ENCODE measurements at places on chromosomes 4 and X.

DNA sequence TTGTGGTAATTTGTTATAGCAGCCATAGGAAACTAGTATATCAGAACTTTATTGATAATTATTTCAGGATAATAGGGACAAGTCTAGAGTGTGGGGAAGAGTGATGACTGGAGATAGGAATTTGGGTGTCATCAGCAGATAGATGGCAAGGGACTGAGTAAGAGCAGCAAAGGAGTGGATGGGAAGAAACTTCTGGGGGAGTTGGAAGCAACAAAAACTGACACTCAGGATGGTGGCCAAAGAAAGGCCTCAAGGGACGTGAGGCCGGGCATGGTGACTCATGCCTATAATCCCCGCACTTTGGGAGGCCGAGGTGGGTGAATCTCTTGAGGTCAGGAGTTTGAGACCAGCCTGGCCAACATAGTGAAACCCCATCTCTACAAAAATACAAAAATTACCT, 9.1 kb upstream of the SLC25A5 start:
- no peaks in the 10 kb centered on the region for H3K4me1 ChIP-seq
- H3K27me3 ChIP-seq = no peaks in the 10 kb centered on the region
- no peak overlapping the region for H3K4me3 ChIP-seq
- H3K27ac ChIP-seq = no peak overlapping the region
- DNase-seq = no peak

DNA sequence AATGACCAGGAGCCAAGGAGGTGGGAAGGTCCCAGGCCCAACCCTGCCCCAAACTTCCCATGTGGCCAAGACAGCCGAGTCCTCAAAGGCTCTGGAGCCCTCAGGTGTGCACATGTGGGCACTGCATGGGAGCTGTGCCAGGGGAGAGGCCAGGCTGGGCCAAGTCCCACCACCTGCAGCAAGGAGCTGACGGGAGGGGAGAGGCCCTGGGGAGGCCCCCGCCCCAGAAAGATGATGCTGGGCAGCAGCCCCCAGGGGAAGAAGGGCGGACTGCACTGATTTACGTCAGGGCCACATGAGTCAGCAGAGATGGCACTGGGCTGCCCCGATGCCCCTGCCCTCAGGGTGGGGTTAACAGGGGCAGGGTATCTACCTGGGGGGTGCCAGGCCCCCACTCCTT, 1.4 kb downstream of the L1CAM start:
- peaks cover 19% of the 10 kb centered on the region for H3K27me3 ChIP-seq
- H3K36me3 ChIP-seq = no peaks in the 10 kb centered on the region
- peaks cover 15% of the 10 kb centered on the region for H3K4me1 ChIP-seq
- no peak overlapping the region for H3K4me3 ChIP-seq
- no peak overlapping the region for H3K27ac ChIP-seq
- DNase-seq = peak; percentile 30

- H3K27ac ChIP-seq = no peak overlapping the region
Observed at GRCh38 chrX:150704030-150704613, 10.9 kb downstream of the MTMR1 start.

- H3K4me1 ChIP-seq = no peaks in the 10 kb centered on the region
- no peak overlapping the region for H3K4me3 ChIP-seq
- no peaks in the 10 kb centered on the region for H3K36me3 ChIP-seq
- no peak overlapping the region for H3K27ac ChIP-seq
- peaks cover 2% of the 10 kb centered on the region for H3K27me3 ChIP-seq
- DNase-seq = no peak
Observed at GRCh38 chr4:8898419-8898818, 26.8 kb upstream of the HMX1 start.

DNA sequence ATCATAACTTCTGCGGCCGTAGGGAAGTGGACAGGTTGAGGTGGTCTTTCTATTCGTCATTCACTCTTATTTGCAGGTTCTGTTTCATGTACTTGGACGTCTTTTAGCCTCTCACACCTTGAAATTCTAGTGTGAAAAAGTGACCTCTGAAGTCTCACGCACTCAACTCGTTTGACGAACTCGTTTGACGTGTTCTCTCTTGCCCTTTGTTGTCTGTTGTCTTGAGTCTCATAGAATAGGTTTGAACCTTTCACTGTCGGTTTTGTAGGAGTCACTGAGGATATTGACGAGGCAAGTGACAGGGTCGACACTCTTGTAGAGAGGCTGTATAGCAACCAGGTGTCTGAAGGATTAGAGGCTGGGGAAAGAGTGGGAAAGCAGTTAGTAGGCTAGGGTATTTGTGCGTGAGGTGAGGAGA, 1.1 kb upstream of the PGRMC2 start:
- peak; percentile 87 for DNase-seq
- H3K27ac ChIP-seq = peak overlapping the region; percentile 97
- H3K27me3 ChIP-seq = no peaks in the 10 kb centered on the region
- H3K36me3 ChIP-seq = no peaks in the 10 kb centered on the region

DNA sequence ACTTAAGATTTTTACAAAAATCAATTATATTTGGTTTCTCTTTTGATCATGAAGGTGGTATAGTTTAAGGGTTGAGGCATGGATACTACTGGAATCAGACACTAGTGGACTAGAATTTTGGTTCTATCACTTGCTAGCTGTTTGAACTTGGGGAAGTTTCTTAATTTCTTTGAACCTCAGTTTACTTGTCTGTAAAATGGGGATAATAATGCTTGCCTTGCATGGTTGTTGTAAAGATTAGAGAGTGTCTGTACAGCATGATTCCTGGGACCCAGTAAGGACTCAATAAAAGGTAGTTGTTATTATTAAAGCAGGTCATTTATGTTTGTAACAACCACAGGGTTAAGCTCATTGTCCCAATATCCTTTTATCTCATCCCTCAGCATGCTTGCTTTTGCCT, 36.0 kb downstream of the TMEM164 start:
- no peaks in the 10 kb centered on the region for H3K27me3 ChIP-seq
- H3K27ac ChIP-seq = no peak overlapping the region
- no peak overlapping the region for H3K4me3 ChIP-seq
- H3K4me1 ChIP-seq = no peaks in the 10 kb centered on the region

- H3K27ac ChIP-seq = no peak overlapping the region
- no peaks in the 10 kb centered on the region for H3K36me3 ChIP-seq
- no peaks in the 10 kb centered on the region for H3K27me3 ChIP-seq
- no peaks in the 10 kb centered on the region for H3K4me1 ChIP-seq
- no peak overlapping the region for H3K4me3 ChIP-seq
- no peak for DNase-seq
Observed at GRCh38 chr4:93303440-93303839, 525.1 kb upstream of the ATOH1 start.

DNA sequence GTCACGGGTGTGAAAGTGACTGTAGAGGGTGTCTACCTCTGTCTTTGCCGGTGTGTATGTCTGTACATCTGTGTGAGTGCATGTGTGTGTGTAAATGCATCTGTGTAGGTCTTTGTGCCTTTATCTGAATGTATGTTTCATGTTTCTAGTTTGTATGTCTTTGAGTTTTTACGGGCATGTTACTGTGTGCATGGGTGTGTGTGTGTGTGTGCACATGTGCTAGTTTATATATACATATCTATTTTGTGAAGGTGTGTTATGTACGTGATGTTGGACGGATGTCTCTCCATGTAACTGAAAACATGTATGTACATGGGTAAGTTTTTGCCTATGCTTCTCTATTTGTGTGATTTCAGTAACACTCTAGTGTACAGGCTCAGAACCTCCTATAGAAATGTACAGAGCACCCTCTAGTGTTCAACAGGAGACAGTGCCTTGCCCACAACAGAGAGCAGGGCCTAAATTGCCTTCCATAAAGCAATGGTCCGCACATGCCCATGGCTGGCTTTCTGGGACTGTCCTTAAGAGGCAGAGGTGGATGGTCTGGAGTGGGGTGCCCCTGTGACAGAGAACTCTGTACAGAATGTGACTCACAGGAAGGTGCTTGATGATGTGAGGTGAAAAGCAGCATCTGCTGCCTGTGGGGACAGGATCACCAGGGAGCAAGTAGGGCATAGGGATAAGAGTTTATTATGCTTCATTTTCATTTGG, 343.5 kb downstream of the RAPGEF2 start:
- no peaks in the 10 kb centered on the region for H3K36me3 ChIP-seq
- H3K4me3 ChIP-seq = no peak overlapping the region
- no peak overlapping the region for H3K27ac ChIP-seq
- no peaks in the 10 kb centered on the region for H3K4me1 ChIP-seq
- H3K27me3 ChIP-seq = no peaks in the 10 kb centered on the region
- peak; percentile 38 for DNase-seq

DNA sequence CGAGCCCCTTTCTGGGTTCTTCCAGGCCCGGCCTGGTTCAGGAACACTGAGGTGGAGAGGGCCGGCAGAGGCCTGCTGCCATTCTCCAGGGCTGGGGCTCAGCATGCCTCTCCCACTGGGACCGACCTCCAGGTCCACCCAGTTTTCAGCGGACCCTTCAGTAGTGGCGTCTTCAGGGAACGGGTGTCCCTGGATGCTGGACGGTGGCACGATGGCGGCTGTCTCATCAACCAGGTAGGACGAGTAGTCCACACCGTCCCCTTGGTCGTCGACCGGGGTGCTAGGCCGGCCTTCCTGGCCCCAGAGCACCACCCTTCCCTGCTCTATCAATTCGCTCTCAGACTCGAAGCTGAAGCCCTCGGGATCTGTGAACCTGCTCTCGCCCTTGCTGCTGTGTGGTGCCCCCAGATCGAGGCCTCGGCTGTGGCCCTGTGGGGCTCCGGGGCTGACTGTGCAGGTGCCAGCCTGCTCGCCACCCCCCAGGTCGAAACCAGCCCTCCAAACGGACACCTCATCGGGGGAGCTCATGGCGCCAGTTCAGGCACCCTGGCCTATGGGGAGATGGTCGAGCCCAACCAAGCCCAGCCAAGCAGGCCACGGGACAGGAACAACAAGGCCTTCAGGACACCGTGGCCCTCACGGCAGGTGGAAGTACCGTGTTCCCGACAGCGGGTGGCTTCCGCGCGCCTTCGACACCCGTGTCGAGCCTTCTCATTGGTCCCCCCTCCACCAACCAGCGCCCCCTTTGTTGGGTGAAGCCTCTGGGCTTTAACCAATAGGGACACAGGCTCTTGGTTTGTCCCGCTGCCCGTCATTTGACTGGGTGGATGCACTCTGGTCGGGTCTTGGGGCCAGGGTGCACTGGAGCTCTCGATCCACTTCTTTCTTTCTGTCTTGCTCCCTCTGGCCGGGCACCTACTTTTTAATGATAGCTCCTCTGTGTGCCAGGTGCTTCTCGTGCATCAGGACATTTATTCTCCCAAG, 814 bp upstream of the LOC101059915 start:
- no peak overlapping the region for H3K4me3 ChIP-seq
- peaks cover 35% of the 10 kb centered on the region for H3K4me1 ChIP-seq
- no peaks in the 10 kb centered on the region for H3K36me3 ChIP-seq
- no peak overlapping the region for H3K27ac ChIP-seq
- no peak for DNase-seq

DNA sequence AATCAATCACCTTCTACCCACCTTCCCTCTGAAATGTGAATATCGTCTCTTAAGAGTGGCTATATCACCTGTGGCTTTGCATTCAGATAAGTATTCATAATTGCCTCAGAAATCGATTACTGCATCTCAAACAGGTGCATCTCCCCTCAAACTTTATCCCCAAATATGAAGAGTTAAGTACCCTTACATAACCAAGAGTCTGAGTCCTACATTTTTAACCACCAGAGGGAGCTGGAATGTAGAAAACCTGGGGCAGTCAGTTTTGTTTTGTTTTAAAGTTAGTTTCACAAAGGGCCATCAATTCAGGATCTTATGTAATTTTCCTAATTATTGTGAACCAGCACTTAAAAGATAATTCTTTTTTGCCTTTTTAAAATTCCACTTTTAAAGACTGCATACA, 5.7 kb downstream of the TCEANC start:
- H3K36me3 ChIP-seq = peaks cover 16% of the 10 kb centered on the region
- no peak overlapping the region for H3K4me3 ChIP-seq
- H3K27me3 ChIP-seq = no peaks in the 10 kb centered on the region
- peaks cover 5% of the 10 kb centered on the region for H3K4me1 ChIP-seq

- no peaks in the 10 kb centered on the region for H3K36me3 ChIP-seq
- no peaks in the 10 kb centered on the region for H3K4me1 ChIP-seq
- no peak for DNase-seq
- no peak overlapping the region for H3K4me3 ChIP-seq
- H3K27ac ChIP-seq = no peak overlapping the region
- H3K27me3 ChIP-seq = no peaks in the 10 kb centered on the region
Observed at GRCh38 chrX:18537524-18537923, 112.1 kb downstream of the CDKL5 start.

DNA sequence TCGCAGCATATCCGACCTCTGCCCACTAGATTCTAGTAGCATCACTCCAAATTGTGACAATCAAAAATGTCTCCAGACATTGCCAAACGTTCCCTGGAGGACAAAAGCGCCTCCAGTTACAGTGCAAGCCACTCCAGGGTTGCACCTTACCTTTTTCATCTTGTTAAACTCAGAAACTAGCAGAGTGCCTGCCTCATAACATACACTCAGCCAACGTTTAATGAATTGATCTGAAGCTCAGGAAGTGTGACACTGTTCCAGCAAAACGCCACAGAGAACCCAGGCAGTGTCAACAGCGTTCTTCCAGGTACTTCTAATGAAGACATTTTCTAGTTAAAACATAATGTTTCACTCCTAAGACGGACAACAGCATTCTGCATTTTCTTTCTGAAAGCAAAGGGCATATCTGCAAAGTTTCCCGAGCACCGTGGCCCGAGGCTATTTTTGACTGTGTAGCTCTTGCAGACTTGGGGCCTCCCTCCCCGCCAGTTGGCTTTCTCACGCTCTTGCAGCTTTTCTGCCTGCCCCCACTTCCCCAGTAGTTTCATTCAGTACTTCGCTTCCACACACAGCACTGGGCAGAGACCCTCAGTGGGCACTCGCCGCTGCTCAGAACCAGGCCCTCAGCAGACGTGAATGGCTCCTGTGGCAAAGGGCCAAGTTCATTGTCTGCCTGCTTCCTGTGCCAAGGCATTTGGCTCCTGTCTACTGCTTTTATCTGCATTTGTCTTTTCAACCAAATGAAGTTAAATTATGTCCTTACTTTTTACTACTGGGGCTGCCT, 133.4 kb upstream of the TTC29 start:
- no peak for DNase-seq

DNA sequence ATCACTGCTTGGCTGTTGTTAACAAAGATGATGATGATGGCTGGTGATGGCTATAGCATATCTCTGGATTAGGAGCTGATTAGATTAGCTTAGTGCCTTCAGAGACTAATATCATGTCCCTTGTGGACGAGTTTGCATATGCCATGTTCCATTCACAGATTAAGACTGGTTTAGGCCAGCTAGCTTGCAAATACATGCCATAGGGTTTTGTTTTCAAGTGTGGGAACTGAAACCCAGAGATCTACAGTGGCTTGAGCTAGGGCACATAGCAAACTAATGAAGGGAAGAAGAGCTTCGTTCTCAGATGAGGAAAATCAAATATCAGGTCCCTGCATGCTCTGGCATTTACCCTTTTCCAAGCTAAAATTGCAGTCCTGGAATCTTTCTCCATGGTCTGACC, 492.3 kb downstream of the MAGEE1 start:
- no peak for DNase-seq
- no peaks in the 10 kb centered on the region for H3K27me3 ChIP-seq
- H3K4me3 ChIP-seq = no peak overlapping the region
- no peak overlapping the region for H3K27ac ChIP-seq
- H3K4me1 ChIP-seq = no peaks in the 10 kb centered on the region
- no peaks in the 10 kb centered on the region for H3K36me3 ChIP-seq

- no peak overlapping the region for H3K27ac ChIP-seq
- H3K27me3 ChIP-seq = no peaks in the 10 kb centered on the region
- no peak for DNase-seq
- no peak overlapping the region for H3K4me3 ChIP-seq
Observed at GRCh38 chr4:127120441-127121090, 512.2 kb upstream of the INTU start.

All from natural killer cell (primary cell).